ENCODE measurements at places on chromosomes 6 and 20. TPM values are rescaled to one million over a fixed set of nuclear protein-coding genes. Genes with fewer than 3 reads are reported as not detected.

DNA sequence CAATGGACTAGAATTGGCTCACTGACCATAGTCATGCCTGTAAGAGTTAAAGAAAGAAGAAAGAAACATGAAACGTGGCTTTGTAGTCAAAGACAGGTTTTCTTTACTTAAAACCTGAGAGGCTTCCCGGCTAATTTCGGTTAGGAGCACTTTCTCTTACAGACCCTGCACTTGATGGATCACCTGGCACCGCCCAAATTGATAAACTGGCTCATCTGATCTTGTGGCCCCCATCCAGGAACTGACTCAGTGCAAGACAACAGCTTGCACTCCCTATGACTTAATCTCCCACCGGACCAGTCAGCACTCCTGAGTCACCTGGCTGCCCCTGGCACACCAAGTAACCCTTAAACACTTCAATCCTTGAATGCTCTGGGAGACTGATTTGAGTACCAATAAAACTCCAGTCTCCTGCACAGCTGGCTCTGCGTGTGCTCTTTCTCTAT, 12.3 kb downstream of the TMEM14B start:
- H3K27ac ChIP-seq: peak overlapping the region; percentile 17
- peaks cover 3% of the 10 kb centered on the region for H3K27me3 ChIP-seq
- no peaks in the 10 kb centered on the region for H3K4me1 ChIP-seq
- peaks cover 14% of the 10 kb centered on the region for H3K36me3 ChIP-seq
- H3K4me3 ChIP-seq: no peak overlapping the region
- DNase-seq: no peak

Gene GABRR1
- total RNA-seq: not detected

DNA sequence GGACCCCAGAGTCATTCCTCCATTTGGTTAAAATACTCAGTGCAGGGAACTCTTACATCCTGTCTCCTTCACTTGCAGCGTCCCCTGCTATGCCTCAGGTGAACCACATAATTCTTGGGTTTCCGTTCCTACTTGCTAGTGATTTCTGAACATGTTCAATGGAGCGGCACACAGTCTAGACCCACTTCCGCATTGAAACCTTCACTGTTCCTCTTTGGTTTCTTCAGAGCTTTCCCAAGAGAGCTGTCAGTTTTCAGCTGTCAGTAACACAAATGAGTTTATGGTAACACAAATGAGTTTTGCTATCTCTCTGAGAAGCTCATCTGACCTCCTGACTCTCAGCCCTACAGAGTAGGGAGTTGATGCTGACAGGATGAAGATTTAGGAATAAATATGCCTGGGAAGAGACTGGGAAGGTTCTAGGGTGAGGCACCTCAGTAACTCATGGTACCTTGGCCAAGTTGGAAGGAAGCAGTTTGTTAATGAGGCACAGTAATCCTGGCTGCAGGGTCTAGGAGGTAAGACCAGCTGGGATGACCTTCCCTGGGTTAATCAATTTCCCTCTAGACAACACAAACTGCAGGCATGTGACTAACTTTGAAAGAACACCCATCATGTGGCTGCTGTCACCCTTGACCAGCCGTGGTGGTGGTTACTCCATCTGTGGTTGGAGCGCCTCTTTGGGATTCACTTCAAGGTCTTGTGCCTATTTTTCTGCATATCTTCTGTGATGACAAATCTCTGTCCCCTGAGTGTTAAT, 5.4 kb downstream of the SYS1 start:
- peaks cover 17% of the 10 kb centered on the region for H3K4me1 ChIP-seq
- no peak overlapping the region for H3K27ac ChIP-seq
- H3K4me3 ChIP-seq: no peak overlapping the region
- peaks cover 2% of the 10 kb centered on the region for H3K27me3 ChIP-seq
- H3K36me3 ChIP-seq: peaks cover 15% of the 10 kb centered on the region

Gene HDGFL1
- total RNA-seq: not detected

Gene PAX1
- not detected for total RNA-seq

Data from endothelial cell (in vitro differentiated cells).